ENCODE measurements at places on chromosomes 3 and 15.

DNA sequence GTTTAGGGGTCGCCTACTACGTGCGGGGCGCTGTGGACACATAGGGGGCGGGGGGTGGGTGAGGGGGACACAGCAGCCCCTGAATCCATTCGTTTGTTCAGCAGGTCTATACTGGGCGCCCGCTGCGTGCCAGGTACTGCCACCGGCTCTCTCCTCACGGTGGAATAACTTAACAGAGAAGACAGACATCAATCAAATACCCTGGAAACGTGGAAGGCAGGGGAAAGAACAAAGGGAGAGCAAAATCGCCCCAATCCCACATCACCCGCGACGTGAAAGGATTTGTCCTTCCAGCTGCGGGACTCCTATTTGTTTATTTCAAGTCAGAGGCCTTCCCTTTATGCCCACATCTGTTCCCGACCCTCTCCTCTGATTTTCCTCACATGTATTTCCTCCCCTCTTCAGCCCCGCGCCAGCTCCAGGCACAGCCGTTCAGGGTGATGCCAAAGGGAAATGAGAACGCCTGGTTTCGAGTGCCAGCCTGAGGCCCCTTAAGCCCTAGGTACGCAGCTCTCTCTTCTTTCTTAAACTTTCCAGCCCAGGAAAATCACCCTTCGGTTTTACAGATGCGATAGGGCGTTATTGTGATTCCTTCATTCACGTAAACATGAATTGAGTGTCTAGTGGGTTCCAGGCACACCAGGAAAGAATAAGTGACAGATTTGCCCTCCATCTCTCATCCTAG is 726 bp upstream of the PROK2 start:
- DNase-seq, result no peak

- no peak for DNase-seq
These were observed 39.5 kb upstream of the TSEN2 start for GRCh38 chr3:12444582-12445471.

- no peak for DNase-seq
These were observed 15.2 kb downstream of the PHLDB2 start for GRCh38 chr3:111874177-111874820.

DNA sequence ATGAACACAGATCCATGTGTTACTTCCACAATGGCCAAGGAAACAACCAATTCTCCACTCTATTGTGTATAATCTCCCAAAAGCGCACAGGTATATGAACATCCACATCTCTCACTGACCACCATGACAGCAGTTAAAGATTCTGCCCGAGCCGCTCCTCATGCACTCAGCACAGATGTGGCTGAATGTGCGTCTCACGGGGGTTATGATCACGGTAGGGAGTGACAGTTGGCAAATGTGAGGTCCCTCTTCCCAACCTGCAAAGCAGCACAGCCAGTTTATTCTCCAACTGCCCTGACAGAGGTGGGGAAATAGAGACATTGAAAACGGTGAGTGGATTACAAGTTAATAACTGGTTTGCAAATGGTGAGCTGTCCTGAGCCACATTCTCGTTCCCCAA is 17.6 kb downstream of the FOXP1 start:
- DNase-seq, result no peak

GRCh38 chr3:157793745-157794144 is 290.5 kb upstream of the VEPH1 start:
- DNase-seq, result no peak

DNA sequence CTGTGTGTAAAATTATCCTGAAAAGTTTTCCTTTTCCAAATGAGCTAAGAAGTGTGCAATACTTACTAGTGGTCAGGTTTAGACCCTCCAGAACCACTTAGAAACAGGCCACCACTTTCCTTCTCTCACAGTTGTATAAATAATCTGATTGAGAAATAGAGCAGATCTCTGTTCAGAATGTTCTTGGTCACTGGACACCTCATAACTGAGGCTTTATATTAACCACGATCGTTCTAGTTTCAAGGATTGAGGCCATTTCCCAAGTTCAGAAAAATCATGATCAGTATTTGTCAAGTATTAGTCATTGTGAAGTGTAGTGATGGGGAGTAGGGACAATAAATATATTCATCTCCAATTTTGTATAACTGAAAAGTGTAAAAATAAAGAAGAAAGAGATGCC is 1.0 kb upstream of the MAP3K13 start:
- DNase-seq, result no peak

DNA sequence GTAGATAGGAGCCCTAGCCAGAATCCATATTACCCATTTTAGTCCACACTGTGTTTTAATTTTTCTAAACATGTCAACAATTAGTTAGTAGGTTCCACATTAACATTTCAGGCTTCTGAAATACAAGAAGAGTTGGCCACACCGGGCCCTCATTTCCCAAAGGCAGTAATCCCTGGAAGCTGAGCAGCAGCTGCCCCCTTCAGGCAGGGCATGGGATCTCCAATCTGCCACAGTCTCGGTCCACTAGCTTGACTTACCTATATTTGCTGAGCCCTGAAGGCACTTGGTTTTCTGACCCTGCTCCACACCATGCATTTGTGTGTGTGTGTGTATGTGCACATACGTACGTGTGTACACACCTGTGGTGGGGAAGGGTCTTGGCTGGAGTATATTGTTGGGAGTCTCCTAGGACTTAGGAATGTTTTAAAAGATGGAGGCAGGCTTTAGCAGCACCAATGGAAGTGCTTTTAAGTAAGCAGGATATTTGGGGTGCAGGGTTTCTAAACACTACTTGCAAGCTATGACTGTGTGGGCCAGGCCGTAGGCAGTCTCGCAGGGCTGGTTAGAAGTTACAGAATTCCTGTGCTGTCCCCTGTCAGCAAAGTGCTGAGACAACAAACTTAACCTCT is 71.2 kb upstream of the SOX14 start:
- DNase-seq, result no peak

DNA sequence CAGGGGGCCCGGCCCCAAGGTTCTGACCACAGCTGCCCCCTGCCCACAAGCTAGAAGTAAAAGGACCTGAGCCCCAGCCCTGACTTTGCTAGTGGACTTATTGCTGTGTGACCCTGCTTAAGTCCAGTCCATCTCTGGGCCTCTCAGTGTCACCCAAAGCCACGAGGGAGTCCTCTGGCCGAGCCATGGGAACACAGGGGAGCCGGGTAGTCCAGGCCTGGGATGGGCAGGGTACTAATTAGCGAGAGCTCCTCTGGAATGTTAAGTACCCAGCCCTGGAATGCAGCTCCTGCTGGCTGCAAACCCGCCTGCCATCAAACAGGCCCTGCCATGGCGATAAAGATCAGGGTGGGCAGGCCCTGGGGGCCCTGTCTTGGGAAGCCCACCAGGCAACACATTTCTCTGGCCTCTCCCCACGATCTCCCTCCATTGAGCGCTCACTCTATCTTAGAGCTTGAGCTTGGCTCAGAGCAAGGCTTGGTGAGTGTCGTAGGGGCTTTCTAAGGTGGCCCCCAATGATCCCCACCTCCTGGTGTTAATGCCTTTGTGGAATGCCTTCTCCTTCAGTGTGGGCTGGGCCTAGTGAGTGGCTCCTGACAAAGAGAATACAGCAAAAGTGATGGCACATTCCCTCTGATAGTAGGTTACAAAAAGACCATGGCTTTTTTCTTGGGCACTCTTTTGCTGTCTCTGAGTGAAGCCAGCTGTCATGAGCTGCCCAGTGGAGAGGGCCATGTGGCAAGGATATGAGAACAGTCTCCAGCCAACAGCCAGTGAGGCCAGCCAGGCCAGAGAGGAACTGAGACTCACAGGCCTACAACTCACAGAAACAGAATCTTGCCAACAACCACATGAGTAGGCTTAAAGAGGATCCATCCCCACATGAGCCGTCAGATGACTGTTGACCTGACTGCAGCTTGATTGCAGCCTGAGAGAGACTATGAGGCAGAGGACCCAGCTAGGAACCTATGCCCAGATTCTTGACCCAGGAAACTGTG is 133.1 kb downstream of the SMAD6 start:
- no peak for DNase-seq

DNA sequence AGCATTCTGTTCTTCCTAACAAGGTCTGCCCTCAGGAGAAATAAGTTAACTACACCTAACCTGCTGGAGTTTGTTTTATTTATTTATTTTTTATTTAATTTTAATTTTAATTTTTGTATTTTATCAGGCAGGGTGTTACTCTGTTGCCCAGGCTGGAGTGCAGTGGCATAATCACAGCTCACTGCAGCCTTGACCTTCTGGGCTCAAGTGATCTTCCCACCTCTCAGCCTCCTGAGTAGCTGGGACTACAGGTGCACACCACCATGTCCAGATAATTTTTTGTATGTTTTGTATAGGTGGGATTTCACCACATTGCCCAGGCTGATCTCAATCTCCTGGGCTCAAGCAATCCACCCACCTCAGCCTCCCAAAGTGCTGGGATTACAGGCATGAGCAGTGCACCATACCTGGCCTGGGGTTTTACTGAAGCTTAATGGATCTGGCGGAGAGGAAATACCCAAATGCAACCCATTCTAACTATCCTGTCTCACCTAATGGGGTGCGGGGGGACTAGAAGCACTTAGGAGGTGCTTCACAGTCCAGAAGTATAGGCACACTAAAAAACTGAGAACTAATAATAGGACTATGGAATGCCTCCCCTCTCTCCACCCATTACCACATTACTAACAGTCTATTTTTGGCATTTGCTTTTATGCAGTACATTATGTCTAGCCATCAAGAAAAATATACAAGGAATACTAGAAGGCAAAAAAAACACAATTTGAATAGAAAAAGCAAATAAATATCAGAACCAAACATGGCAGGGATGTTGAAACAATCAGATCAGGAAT is 61.4 kb downstream of the TTBK2 start:
- no peak for DNase-seq

DNA sequence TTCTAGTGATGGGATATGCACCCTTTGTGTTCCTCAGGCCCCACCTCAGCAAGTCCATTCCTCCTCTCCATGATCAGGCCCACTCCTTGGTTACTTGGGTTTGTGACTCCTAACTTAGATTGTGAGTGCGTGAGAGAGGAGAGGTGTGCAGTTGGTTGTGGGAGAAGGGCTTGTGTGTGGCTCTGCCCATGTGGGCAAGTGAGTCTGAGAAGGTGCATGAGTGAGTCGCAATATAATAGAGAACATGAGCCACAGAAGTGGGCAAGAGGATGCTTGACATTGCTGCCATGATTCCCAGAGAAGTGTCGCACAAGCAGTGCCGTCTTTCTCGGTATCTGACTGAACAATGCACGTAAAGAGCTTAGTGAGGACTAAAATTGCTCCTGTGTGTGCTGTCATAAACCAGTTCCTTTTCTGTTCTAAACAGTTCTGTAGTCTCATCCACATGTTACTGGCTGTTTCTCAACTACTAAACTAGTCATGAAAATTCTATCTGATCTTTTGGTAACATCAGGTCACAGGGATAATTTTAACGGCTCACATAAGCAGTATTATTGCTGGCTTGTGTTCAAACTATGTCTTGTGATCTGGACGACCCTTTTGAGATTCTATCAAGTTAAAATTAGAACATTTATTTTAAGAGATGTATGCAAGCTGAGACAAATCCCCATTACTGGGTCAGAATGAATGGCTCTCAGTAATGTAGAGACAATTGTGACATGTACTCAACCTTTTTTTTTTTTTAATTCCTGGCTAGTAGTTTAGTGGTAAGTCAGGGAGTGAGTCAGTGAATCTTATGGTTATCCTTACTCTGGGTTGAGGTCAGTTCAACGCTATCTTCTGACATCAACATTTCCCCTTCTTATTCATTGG is 25.6 kb downstream of the GYG1 start:
- DNase-seq, result no peak

GRCh38 chr3:70486414-70487017 is 174.1 kb upstream of the MDFIC2 start:
- no peak for DNase-seq

- DNase-seq, result peak; percentile 43
These were observed 880 bp downstream of the NISCH start for GRCh38 chr3:52456169-52456799.
